Central memory CD8-positive, alpha-beta T cell (primary cell): ENCODE measurements at places on chromosomes 5 and 9.

- DNase-seq, result no peak
These were observed 144.2 kb upstream of the CDH10 start for GRCh38 chr5:24788829-24789514.

GRCh38 chr5:174223355-174223754 is 177.8 kb downstream of the NSG2 start:
- DNase-seq, result no peak

DNA sequence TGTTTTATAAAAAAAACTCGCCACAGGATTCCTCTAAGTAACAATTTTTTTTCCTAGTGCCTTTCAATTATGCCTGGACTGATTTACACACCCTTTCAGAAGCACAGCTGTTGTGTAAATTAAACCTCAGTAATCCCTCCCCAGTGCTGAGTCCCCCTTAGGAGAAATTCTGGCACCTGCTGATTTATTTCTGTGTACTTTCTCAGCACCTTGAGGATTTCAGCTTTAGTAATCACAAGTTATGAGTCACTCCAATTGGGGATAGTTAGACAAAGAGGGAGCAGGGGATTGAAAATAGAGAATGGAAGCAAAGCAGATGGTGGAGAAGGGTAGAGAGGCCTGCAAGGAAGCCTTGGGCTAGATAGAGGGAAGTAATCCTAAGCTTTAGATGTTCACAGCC is 171.7 kb downstream of the TTLL11 start:
- DNase-seq, result no peak

DNA sequence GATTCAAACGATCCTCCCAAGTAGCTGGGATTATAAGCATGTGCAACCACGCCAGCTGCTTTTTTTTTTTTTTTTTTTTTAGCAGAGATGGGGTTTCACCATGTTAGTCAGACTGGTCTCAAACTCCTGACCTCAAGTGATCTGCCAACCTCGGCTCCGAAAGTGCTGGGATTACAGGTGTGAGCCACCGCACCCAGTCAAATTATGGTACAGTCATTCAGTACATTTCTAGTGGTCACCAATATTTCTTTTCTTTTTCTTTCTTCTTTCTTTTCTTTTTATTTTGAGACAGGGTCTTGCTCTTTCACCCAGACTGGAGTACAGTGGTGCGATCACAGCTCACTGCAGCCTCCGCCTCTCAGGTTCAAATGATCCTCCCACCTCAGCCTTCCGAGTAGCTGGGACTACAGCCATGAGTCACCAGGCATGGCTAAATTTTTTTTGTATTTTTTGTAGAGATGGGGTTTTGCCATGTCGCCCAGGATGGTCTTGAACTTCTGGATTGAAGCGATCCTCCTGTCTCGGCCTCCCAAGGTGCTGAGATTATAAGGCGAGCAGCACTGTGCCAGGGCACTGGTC is 25.4 kb upstream of the DCP2 start:
- no peak for DNase-seq

DNA sequence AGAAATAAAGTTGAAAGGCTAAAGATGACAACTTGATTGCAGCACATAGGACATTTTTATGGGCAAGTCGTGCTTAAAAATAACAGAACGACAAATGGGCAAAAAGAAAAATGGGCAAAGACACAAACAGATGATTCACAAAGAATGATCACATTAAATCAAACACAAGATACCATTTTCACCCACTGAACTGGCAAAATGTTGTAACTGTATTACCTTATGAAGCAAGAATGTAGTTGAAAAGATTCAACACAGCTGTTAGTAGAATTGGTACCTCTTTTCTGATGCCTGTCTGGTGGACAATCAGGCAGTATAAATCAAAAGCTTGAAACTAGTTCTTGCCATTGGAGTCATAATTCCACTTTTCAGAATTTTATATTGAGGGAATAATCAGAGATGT is 81.0 kb upstream of the PALM2AKAP2 start:
- no peak for DNase-seq

- DNase-seq, result no peak
These were observed 94.9 kb upstream of the RANBP3L start for GRCh38 chr5:36396640-36397039.

GRCh38 chr9:18390393-18390792 is 83.6 kb upstream of the ADAMTSL1 start:
- no peak for DNase-seq

- no peak for DNase-seq
These were observed 13.0 kb upstream of the PLIN2 start for GRCh38 chr9:19140259-19140658.

DNA sequence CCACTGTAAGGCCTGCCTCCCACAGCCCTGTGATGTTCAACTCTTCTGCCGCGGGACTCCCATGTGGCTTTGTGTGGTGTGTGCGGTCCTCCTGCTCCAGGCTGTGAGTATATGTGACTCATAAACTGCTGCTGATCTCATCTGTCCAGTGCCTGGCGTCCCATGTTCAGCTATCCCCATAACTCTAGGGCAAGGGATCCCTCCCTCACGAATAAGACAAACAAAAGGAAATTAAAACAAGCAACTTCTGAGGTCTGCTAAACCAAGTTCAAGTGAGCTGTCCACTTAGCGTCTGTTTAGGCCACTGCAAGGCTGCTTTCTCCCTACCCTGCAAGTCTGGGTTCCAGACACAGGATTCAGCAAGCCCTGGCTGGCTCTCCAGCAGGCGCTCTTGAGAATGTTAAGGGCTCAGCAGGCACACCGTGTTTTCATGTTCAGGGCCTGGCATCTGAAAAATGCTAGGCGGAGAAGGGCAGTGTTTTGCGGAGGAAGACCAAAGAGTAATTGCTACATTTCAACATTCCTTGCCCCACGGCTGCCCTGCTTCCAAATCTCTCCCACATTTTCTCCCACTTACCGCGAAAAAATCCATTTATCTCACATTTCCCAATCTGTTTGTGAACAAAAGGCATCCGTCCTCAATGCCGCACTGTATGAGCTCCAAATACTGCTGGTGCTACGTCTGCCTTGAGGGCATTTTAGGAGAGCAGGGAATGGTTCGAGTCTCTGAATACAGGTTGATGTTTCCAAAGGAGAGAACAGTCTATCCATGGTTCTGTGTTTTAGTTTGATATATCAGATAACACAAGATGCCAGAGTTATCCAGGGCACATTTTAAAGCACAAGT is 280.2 kb downstream of the SEMA5A start:
- no peak for DNase-seq

DNA sequence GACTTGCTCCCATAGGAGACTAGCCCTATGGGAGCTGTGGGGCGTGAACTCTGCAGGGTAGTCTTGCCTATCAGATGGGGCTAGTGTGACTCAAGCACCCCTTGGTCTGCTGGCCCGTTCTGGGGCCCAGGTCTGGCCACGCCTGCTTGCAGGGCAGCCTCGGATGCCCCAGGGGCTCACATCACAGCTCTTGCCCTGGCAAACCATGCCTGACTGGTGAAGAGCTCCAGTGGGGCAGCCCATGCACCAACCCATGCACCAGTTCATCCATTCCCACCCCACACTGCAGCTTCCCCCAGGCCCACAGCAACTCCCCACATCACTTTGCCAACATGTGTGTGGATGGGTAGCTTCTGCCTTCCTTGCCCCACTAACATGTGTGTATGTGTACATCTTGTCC is 93.9 kb upstream of the PRLR start:
- DNase-seq, result no peak

- no peak for DNase-seq
These were observed 65.2 kb downstream of the TMC1 start for GRCh38 chr9:72586388-72587130.

GRCh38 chr5:110053205-110053604 is 363.5 kb downstream of the MAN2A1 start:
- no peak for DNase-seq

DNA sequence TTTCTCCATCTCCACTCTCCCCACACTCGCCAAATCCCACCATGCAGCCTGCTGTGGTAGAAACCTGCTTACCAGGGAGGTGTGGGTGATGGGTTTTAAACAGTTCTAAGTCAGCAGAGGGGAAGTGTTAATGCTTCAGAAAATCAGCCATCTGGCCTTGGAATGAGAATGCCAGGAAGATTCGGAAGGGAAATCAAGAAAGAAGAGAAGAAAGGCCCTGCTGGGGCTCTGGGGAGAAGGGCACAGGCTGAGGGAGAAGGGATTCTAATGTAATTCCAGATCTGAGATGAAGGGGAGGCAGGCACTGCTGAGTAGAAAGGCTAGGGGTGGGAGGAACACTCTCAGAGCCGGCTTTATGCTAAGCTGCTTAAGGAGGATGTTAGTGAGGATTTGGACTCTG is 434.7 kb upstream of the DMAC1 start:
- DNase-seq, result no peak

DNA sequence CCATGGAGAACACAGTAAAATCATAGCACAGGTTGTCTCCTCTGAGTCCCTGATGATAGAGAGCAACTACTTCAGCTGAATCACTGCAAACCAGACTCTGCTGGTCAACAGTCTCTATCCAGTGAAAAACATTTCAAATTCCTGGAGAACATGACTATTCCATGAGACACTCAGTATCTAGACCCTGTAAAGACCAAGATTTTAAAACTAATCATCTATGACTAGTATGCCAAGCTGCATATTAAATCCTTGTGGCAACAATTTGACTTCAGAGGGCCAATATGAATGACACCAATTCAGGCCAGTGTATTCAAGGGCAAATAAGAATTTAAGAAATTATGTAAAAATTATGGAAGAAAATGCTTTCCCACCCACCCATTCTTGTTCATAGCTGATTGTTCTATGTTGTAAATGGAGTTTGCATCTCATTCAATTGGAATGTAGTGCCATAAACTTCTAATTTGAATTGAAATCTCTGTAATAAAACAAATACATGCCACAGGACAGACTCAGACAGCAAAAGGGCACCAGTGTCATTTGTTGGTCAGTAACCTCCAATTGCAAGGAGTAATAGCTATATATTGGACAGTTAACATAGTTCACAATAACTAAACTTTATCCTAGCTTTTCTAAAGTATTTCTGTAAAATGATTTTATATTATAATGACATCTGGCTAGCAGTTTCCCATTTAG is 80.1 kb upstream of the LPAR1 start:
- DNase-seq, result no peak

DNA sequence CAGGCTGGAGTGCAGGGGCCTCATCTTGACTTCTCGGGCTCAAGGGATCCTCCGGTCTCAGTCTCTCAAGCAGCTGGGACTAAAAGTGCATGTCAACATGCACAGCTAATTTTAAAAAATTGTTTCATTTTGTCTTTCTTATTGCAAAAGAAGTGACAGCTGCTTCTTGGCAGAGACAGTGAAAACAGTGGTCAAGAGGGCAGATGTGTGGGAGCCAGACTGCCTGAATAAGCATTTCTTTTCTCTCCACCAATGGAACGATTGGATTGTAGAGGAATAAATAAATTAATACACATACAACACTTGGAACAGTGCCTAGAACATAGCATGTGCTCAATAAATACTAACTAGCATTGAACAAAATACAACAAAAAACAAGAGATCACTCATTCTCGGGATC is 27.4 kb upstream of the KIF4B start:
- DNase-seq, result no peak

DNA sequence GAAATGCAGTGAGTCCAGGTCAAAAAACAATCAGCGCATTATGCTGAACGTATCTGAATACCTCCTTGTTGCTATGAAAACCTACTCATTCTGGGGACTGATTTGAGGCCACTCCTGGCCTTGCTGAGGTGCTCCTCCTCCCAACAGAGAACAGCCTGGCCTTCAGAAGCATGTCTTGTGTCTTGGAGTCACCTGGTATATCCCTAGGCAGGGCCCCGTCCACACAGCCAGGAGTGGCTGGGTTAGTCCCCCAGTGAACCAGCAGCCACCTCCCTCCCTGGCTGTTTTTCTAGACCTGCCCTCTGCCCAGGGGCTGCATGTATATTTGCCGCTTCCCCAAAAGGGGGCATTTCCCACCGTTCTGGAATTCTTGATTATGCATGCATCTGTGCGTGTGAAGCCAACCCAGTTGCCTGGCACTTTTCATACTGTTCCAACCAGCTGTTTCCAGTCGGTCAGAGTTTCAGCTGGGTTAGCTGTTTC is 99.2 kb upstream of the SPATA31C2 start:
- no peak for DNase-seq

DNA sequence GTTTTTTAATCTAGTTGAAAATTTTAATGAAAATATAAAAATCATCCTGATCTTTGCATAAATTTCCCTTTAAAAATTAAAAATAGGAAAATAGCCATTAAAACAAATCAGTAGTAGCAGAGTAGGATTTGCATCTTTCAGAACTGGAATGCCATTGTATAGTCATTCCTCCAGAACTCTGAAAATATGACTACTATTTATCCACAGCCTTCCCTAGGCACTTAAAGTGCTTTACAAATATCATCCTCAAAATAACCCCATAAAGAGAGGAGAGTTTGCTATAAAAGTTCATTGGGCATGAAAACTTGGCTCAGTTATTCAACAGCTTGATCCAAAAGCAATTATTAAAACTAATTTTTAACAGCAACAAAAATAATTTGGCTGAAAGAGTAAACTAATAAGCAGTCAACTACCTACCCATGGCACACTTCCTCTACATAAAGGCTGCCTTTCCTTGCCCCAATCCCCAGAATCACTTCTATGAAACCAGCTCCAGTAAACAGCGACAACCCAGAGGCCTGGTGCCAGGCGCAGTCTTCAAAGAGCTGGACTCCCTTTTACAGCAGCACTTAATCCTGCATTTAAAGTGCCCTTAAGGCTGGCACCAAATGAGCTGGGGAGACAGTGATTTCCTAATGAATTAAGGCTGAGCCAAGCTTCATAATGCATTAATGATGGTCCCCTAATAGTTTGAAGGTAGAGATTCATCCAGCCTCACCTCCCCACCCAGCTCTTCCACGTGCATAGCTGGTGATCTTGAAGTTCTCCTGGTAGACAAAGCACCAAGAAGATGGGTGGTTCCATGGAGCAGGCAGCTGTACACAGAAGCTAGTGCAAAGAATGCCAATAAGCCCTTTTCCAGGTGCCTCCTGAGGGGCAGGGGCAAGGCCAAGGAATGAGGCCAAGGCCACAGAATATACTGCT is 36.1 kb downstream of the LHFPL2 start:
- DNase-seq, result no peak

DNA sequence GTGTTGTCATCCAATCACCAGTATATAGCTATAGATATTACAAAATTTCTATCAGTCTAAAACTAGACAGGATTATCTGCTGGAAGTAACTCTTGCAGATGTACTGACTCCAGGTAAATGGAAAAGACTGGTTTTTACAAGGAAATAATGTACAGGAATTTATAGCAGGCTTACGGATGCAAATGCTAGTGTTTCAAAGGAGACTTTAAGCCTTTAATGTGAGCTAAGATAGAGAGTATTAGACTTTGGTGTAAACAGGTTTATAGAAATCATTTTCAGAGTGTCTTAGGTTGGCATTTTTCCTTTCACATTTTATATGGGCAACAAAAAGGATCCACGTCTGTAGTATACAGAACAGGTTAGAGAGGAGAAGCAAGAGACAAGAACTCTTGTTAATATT is 16.1 kb downstream of the ZNF608 start:
- no peak for DNase-seq
